Gastrocnemius medialis (tissue), 4 donors: ENCODE measurements at places on chromosomes 12 and 14.

GRCh38 chr14:54344445-54344844, 52.4 kb upstream of the CDKN3 start:
- no peak for DNase-seq

DNA sequence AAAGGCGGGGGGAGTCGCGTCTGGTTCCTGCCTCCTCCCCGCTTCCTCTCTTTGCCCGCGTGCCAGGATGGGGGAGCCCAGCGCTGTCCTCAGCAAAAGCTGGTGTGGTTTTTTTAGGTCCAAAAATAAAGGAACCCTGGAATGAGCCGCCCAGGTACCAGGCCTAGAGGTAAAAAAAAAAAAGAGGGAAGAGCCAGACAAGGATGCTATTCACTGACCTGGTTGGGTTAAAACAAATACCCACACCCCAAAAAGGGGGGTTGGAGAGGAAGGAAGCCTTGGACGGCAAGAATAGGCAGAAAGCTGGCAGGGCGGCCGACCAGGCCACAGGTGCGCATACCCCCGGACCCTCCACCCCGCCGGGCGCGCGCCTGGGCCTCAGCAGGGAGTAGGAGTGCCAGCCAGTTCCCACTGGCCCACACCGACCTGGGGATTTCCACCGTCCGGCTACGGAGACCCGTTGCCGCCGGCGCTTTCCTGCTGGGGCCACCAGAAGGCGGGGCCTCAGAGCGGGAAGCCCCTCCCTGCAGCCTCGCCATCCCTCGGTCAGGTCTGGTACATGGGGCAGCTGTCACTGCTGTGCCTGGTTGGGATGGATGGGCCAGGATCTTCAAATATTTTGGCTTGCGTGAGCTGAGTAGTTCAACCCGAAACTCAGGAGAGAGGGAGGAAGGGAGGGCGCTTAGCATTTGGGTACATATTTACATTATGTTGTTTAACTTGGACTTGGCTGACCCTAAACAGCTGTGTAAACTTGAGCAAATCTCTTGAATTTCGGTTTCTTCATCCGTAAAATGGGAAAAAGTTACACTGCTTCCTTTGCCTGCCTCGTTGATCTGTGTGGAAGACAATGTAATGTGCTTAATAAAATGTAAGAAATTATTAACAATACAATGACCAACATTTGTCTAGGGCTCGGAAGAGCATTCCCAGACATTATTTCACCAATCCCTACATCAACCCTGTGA, 5.4 kb upstream of the IRF2BPL start:
- peak; percentile 84 for DNase-seq

DNA sequence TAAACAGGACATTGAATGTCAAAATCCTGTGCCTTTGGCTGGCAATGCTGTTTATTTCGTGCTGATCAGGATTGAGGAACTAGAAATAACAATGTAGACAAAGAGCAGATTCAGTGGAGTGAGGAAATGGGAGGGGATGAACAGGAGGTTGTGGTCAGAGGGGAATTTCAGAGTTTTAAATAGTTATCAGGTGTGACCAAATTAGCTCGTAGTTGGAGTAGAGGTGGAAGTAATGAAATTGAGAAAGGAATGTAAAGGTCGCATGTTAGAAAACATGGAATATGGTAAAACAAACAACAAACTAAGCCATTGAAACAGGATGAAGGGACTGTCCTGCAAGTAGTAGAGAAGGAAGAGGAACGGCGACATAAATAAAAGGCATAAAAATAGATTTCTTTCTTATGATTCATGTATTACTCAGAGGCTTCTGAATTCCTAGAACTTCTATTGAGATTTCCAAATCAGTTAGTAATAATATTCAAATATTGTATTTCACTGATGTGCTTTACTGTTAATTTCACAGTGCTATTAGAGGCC, 9.5 kb upstream of the SAV1 start:
- no peak for DNase-seq

GRCh38 chr14:105474483-105475268, at the start of gene CRIP2:
CRIP2 (plus strand) TSS chr14:105474821; CDS start chr14:105474863, 42 bp downstream.
- DNase-seq: no peak

GRCh38 chr12:29563071-29563470, 65.6 kb upstream of the OVCH1 start:
- no peak for DNase-seq

DNA sequence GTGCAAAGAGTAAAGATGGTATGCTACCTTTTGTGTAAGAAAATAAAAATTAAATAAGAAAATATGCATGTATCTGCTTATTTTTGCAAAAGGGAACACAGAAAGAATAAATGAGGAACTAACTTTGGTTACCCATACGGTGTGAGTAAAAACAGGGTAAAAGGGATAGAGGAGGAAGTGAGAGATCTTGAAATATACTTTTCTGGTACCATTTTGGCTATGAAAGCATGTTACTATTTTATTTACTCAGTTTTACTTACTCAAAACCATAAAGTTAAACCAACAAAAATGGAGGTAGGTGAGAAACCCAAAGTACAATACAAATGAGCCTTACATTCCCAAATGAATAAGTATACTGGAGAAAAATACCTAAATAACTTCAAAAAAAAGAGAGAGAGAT, 122.0 kb upstream of the EGLN3 start:
- DNase-seq: no peak

DNA sequence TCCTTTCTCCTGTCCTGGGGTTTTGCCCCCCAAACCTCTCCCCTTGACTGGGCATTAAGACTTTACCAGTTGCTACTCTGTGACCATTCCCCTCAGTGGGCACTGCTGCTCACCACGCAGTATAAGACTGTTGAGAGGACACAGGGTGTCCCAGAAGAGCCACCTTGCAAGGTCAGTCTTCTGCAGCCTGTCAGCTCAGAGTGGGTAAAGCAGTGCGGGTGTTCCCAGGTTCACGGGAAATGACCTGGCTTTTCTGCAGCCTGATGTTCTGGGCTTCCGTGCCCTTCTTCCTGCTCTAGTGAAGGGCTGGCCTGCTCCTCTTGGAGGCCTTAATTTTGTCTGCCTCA, 34.2 kb downstream of the KCNA1 start:
- no peak for DNase-seq

GRCh38 chr12:31591380-31591901, 505 bp upstream of the DENND5B start:
- DNase-seq: peak; percentile 21

GRCh38 chr12:98845957-98846356, 200.9 kb downstream of the APAF1 start:
- no peak for DNase-seq

- DNase-seq: peak; percentile 96
Measured at GRCh38 chr14:49867831-49868719, 15.5 kb upstream of the NEMF start.

- DNase-seq: no peak
Measured at GRCh38 chr14:24094841-24095270, 745 bp downstream of the PCK2 start.
